ENCODE measurements at places on chromosomes 13 and 19.
A peak's percentile ranks its signal among the peaks of the same experiment; 100 is the strongest.

- peak within 1 kb of the TSS; percentile 31 for H3K4me3 ChIP-seq
- peak; percentile 52 for DNase-seq
- H3K36me3 ChIP-seq = no peaks in the 10 kb centered on the region
- H3K27ac ChIP-seq = no peak within 1 kb of the TSS
- no peaks in the 10 kb centered on the region for H3K27me3 ChIP-seq
Observed at GRCh38 chr19:44401139-44402115, at the start of gene ZNF285. Gene ZNF285, minus strand, starts transcription at chr19:44401608. Its CDS starts 4,395 bp downstream, at chr19:44397213.

GRCh38 chr13:80591976-80592740 lies 251.2 kb upstream of the SPRY2 start:
- no peaks in the 10 kb centered on the region for H3K27me3 ChIP-seq
- no peak for DNase-seq
- H3K27ac ChIP-seq = no peak overlapping the region
- no peaks in the 10 kb centered on the region for H3K36me3 ChIP-seq
- H3K4me3 ChIP-seq = no peak overlapping the region

DNA sequence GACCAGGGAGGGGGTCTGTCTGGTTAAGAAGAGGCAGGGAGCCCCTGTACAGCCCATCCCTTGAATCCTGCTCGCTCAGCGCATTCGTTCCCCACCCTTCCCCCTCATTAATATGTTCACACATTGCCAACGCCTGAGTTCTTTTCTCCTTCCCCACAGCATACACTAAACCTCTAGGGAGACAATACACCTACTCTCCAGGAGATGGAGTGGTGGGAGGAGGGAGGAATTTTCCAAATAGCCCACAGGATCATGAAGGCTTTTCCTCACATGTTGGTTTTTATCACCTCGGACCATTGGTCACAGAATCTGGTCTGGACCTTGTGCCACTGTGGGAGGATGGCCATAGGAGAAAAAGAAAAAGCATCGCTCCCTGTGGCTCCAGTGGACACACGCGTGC lies 294.9 kb downstream of the SHISA2 start:
- no peaks in the 10 kb centered on the region for H3K4me1 ChIP-seq
- no peak overlapping the region for H3K27ac ChIP-seq
- no peak overlapping the region for H3K4me3 ChIP-seq
- H3K36me3 ChIP-seq = no peaks in the 10 kb centered on the region

GRCh38 chr19:11168568-11168967 lies 13.0 kb upstream of the SPC24 start:
- no peak overlapping the region for H3K27ac ChIP-seq
- no peak for DNase-seq
- H3K4me1 ChIP-seq = no peaks in the 10 kb centered on the region

DNA sequence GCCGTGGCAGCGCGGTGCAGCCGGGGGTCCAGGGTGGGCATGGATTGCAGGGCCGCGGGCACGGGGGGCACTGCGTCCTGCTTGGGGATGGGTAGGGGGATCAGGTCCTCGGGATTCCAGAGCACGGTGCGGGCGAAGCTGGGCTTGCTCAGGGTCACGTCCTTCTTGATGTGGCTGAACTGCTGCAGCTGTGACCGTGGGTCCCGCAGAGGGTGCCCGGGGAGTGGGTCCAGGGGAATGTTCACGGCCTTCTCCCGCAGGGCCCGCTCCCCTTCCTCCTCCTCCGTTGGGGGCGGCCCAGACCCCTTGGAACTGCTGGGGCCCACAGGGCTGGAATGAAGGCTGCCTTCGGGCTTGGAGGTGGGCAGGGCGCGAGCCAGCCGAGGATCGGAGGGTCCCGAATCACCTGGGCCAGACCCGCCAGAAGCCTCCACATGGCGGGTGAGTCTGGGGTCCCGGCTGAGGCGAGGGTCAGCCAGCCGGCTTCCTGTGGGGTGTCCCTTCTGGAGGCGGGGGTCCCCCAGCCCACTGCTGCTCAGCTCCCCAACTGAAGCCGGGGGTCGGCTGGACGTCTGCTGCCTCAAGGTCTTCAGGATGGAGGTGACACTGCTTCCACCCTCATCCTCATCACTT lies 18.9 kb upstream of the TMEM160 start:
- H3K4me1 ChIP-seq = no peaks in the 10 kb centered on the region
- H3K4me3 ChIP-seq = no peak overlapping the region
- peaks cover 74% of the 10 kb centered on the region for H3K36me3 ChIP-seq
- H3K27ac ChIP-seq = no peak overlapping the region
- no peaks in the 10 kb centered on the region for H3K27me3 ChIP-seq
- DNase-seq = no peak

DNA sequence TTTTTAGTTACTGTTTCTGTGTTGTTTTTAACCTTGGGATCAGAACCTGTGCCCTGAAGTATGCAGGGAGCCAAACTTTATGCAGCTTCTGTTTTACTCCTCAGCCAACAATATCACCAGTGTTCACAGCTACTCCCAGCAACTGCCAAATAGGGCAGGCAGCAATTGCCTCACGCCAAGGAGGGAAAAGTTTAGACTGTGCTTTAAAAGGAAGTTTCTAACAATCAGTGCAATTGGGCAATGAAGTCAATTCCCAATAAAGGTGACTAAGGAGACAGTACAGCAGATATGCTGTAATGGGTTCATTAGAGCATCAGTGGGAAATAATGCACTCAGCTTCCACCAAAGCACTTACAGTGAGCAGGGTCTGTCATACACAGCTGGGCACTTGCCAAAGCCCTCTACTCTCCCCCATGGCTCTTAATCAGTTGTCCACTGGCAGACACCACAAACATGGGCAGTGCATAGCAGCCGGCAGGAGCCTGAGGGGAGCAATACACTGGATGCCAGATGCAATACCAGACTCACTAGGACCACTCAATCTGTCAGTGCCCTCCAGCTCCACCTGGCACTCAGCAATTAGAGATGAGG lies 19.3 kb downstream of the ENOX1 start:
- no peak overlapping the region for H3K27ac ChIP-seq
- H3K27me3 ChIP-seq = no peaks in the 10 kb centered on the region
- no peaks in the 10 kb centered on the region for H3K36me3 ChIP-seq
- DNase-seq = no peak
- no peaks in the 10 kb centered on the region for H3K4me1 ChIP-seq
- no peak overlapping the region for H3K4me3 ChIP-seq

DNA sequence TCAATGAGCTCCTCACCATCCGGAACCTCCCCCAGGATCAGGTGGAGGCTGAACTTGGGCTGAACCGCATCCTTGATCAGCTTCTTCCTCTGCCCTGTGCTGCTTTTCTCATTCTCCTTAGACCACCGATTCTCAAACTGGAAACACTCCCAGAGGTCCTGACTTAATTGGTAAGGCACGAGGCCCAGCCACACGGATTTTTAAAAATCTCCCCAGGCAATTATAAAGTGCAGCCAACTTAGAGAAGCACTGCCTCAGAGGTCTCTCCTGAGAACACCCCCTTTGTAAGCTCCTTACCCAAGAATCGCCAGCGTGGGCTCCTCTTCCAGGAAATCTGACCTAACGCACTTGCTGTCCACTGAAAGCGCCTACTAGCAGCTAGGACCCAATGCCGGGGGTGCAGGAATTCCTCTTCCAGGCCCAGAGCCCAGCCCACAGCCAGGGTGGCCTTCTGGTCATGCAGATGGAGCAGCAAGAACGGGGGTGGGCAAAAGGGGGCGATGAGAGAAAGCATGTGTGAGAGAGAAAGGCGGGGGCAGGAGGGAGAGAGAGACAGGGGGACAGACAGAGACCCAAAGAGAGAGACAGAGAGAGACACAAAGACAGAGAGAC lies 66.9 kb upstream of the CACNA1A start:
- no peak overlapping the region for H3K27ac ChIP-seq
- no peaks in the 10 kb centered on the region for H3K36me3 ChIP-seq
- no peak for DNase-seq
- H3K4me3 ChIP-seq = no peak overlapping the region

GRCh38 chr13:58369936-58370335 lies 738.4 kb downstream of the PCDH17 start:
- no peak overlapping the region for H3K4me3 ChIP-seq
- no peaks in the 10 kb centered on the region for H3K27me3 ChIP-seq
- H3K27ac ChIP-seq = no peak overlapping the region
- no peaks in the 10 kb centered on the region for H3K36me3 ChIP-seq
- DNase-seq = no peak

GRCh38 chr13:41315443-41316047 lies 4.5 kb downstream of the NAA16 start:
- H3K4me1 ChIP-seq = peaks cover 23% of the 10 kb centered on the region
- no peak overlapping the region for H3K27ac ChIP-seq
- no peaks in the 10 kb centered on the region for H3K27me3 ChIP-seq
- H3K4me3 ChIP-seq = no peak overlapping the region
- H3K36me3 ChIP-seq = peaks cover 3% of the 10 kb centered on the region

- peak within 1 kb of the TSS; percentile 85 for H3K4me3 ChIP-seq
- no peaks in the 10 kb centered on the region for H3K27me3 ChIP-seq
- DNase-seq = peak; percentile 44
- H3K36me3 ChIP-seq = peaks cover 37% of the 10 kb centered on the region
Observed at GRCh38 chr19:38617764-38618589, at the start of gene MAP4K1. Gene MAP4K1, minus strand, starts transcription at chr19:38617953. Its CDS starts 58 bp downstream, at chr19:38617895.

- H3K27ac ChIP-seq = no peak overlapping the region
- no peaks in the 10 kb centered on the region for H3K27me3 ChIP-seq
- H3K36me3 ChIP-seq = no peaks in the 10 kb centered on the region
- H3K4me3 ChIP-seq = no peak overlapping the region
- H3K4me1 ChIP-seq = no peaks in the 10 kb centered on the region
- no peak for DNase-seq
Observed at GRCh38 chr13:84400706-84401105, 518.4 kb upstream of the SLITRK1 start.

DNA sequence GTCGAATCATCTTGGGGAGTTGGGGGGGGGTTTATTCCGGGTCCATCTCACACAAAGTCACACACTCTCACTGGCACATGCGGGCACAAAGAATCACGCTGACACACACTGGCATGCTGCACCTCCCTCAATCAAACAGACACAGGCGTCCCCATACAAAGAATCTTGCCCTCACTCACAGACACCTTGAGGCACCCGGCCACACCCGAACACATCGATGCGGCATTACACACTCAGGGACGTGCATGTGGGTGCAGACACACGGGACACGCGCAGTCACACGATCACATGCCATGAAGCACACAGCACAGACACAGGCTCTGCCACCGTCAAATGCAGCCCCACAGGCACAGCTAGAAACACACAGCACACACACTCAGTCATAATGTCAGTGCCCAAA lies 7.8 kb downstream of the NFIX start:
- no peaks in the 10 kb centered on the region for H3K4me1 ChIP-seq
- no peak for DNase-seq
- H3K27me3 ChIP-seq = no peaks in the 10 kb centered on the region

GRCh38 chr13:47252627-47253026 lies 355.8 kb upstream of the HTR2A start:
- no peaks in the 10 kb centered on the region for H3K4me1 ChIP-seq
- no peak overlapping the region for H3K27ac ChIP-seq
- H3K36me3 ChIP-seq = no peaks in the 10 kb centered on the region

- no peak overlapping the region for H3K27ac ChIP-seq
- DNase-seq = no peak
- no peak overlapping the region for H3K4me3 ChIP-seq
- H3K36me3 ChIP-seq = no peaks in the 10 kb centered on the region
- H3K4me1 ChIP-seq = no peaks in the 10 kb centered on the region
Observed at GRCh38 chr13:41267106-41267505, 3.7 kb upstream of the MTRF1 start.

- H3K27ac ChIP-seq = no peak overlapping the region
- no peaks in the 10 kb centered on the region for H3K36me3 ChIP-seq
- H3K4me3 ChIP-seq = no peak overlapping the region
- H3K4me1 ChIP-seq = no peaks in the 10 kb centered on the region
- H3K27me3 ChIP-seq = no peaks in the 10 kb centered on the region
- DNase-seq = no peak
Observed at GRCh38 chr13:106337096-106337850, 198.2 kb downstream of the EFNB2 start.

GRCh38 chr19:53521373-53522202 lies 16.4 kb upstream of the ZNF331 start:
- H3K27ac ChIP-seq = peak overlapping the region; percentile 66
- H3K36me3 ChIP-seq = no peaks in the 10 kb centered on the region
- no peak for DNase-seq
- peaks cover 7% of the 10 kb centered on the region for H3K4me1 ChIP-seq

Measured in effector memory CD4-positive, alpha-beta T cell (primary cell).